ENCODE measurements at places on chromosomes 12 and 14. TPM values are rescaled to one million over a fixed set of nuclear protein-coding genes. Genes with fewer than 3 reads are reported as not detected.

DNA sequence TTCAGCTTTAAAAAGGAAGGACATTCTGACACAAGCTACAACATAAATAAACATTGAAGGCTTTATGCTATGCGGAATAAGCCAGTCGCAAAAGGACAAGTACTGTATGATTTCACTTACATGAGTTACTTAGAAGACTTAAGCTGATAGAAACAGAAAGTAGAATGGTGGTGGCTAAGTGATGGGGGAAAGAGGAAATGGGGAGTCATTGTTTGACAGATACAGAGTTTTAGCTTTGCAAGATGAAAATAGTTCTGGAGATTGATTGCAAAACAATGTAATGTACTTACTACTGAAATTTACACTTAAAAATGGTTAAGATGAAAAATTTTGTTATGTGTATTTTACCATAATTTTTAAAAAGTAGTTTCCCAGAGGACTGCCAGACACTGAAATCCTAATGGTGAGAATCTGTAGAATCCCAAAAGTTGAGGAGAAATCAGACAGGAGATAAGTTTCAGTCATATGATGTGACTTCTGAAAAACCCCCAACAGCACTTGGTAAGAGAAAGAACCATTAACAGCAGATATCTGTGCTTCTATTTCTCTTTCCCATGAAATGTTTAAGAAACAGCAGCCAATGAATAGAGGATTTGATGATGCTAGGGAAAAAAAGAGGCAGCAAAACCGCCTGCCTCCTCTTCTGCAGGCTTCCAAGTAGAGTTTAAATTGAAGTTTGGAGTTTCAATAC, 16.6 kb upstream of the CLEC2A start:
- no peak for DNase-seq

GRCh38 chr14:104537613-104537988, 42.0 kb upstream of the C14orf180 start:
- DNase-seq = no peak

Gene FOXG1
- total RNA-seq = 0.11 TPM

Gene AGAP2
- total RNA-seq = 0.44 TPM

- DNase-seq = no peak
Observed at GRCh38 chr12:99976762-99977161, 8.0 kb downstream of the ANKS1B start.

- no peak for DNase-seq
Observed at GRCh38 chr12:96006727-96007126, 10.6 kb upstream of the HAL start.

Gene ANO4
- total RNA-seq = 3.4 TPM

- no peak for DNase-seq
Observed at GRCh38 chr14:87944987-87945604, 47.9 kb downstream of the GALC start.

Gene CATSPERB
- not detected for total RNA-seq

- no peak for DNase-seq
Observed at GRCh38 chr14:71579331-71579730, 352.9 kb upstream of the RGS6 start.

Gene ACSS3
- 28.3 TPM for total RNA-seq

Gene RAN
- 1,347 TPM for total RNA-seq

DNA sequence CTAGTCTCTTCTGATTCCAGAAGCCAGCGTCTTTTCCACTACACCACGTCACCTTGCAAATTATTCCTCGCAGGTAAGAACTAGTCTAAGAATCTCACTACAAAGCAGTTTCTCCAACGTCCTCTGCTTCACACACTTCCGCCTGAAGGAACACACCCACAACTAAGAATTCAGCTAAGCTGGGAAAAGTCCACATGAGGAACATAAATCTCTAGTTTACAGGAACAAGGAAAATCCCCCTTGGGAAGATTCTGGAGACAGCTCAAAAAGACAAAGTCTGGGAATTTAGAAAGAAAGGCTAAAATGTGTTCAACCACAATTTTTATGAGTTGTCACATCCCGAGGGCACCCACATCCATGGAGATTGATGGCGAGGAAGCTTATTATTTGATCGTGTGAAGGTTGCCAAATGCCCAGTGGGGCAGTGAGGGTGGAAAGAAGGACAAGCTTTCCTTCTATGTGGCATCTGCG, 780.2 kb upstream of the TBX3 start:
- DNase-seq = no peak

GRCh38 chr12:112283546-112283945, 98.7 kb downstream of the HECTD4 start:
- DNase-seq = no peak

Gene MIP
- total RNA-seq = not detected

- DNase-seq = no peak
Observed at GRCh38 chr12:27635349-27635972, 60.8 kb upstream of the REP15 start.

GRCh38 chr12:80187660-80188090, 88.3 kb downstream of the OTOGL start:
- DNase-seq = no peak

Gene ACTN1
- total RNA-seq = 263 TPM

Gene CLBA1
- 9.9 TPM for total RNA-seq

DNA sequence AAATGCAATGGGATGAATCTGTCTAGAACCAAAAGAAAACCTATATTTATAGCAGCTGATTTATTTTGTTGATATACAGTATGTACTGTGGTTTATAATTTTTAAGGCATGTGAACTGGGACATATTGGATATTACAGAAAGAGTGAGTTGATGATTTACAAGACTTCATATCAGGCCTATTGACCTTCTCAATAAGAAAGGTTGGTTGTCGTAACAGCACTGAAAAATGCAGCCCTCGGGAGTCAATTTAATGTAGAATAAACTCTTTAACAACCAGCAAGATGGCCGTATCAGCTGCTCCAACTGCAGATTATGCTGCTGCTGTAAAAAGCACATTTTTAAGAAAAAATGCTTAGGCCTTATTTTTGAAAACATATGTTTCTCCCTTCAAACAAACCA, 407.3 kb downstream of the GXYLT1 start:
- no peak for DNase-seq

- DNase-seq = peak; percentile 89
Observed at GRCh38 chr12:19572920-19573558, 133.7 kb downstream of the AEBP2 start.

All from endodermal cell (in vitro differentiated cells).